Renal cortical epithelial cell (primary cell): ENCODE measurements at places on chromosomes 6 and 20.

DNA sequence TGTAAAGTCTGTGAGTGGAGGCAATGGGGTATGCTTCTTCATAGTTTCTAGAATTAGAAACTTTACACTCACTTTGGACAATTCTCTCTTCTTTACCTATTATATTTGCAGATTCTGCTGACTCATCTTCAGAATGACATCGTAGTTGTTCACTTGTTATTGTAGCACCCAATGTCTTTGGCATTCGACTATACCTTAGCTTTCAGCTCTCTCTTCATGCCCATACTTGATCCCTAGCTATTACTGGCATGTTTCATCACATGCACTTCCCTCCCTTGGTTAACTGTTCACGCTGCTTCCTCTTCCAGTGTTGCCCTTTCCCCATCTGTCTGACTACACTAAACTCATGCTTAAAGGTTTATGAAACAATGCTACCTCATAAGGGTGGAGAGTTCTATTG is 298.1 kb upstream of the TCF21 start:
- peak; percentile 28 for DNase-seq

DNA sequence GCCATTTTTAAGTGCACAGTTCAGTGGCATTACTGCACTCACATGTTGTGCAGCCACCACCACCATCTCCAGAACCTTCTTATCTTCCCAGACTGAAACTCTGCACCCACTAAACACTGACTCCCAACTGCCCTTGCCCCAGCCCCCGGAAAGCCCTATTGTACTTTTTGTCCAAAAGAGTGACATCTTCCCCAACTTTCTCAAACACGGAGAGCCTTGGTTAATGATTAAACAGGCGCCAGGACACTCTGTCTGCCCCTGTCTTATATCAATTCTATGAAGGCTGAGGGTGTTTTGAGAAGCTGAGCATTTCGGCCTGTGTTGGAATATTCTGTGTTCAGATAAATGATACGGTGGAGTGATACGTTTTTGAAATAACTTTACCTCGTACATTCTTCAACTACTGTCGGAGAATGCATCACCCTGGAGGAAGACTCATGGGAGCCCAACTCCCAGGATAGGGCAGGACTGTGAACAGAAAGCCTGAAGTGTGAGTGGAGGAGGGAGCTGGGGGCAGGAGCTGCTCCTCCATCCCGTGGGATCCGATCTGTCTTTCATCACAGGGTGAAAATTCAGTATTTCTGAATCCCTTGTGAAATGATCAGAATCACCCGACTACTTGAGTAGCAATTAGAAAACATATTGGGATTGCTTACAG is 68.7 kb upstream of the FOXC1 start:
- peak; percentile 10 for DNase-seq

DNA sequence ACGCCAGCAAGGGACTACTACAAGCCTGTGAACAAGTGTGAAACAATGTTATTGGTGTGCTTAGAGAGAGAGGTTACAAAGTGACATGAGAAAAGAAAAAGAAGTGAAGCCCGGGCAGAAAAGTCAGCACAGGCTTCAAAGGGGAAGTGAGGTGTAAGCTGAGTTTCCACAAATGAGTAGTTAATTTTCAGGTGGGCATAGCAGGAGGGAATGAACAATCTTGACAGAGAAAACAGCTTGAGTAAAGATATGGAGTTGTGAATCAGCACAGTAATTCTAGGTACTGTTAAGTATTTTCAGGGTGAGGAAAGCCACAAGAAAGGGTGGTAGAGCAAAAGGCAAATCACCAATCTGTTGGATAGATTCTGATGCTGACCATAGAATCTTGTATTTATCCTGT is 4.3 kb downstream of the KCNQ5 start:
- DNase-seq, result no peak

DNA sequence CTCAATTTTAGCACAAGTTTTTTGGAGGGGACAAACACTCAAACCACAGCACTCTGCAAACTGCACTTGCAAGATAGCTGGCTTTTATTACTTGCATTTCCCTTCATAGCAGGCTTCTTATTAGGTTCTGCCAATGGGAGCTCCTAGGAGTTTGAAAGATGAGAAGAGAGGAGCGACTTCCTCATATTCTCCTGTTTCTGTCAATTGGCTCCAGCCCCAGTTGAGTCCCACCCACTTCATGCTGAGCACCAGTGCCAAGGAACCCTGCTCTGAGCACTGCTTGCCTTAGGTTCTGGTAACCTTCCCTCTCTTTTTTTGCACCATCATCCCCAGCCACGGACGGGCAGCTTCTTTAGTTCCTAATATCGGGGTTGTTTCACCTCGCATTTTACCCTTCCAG is 67.9 kb downstream of the PSMB1 start:
- DNase-seq, result no peak

GRCh38 chr6:4936681-4937041 is 67.2 kb downstream of the RPP40 start:
- peak; percentile 71 for DNase-seq

GRCh38 chr6:84667252-84668213 is 96.9 kb downstream of the TBX18 start:
- DNase-seq, result no peak

DNA sequence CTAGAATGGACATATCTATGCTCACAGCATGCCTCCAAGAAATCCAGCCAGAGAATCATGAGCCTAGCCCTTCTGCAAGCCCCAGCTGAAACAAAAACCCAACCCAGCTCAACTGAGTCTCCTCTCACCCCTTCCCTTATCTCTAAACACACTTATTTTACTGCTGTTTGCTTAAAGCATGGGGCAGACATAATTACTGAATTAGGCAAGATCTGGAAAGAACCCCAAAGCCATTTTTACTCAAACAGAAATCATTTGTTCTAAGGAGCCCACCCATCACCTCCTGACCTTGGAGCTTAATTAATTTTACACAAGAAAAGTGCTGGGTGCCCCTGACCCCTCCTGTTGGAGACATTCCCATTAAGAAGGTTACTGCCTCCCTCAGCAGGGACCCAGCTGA is 291.6 kb downstream of the MAFB start:
- DNase-seq, result no peak

GRCh38 chr6:1584996-1585668 is 24.6 kb upstream of the FOXC1 start:
- no peak for DNase-seq

DNA sequence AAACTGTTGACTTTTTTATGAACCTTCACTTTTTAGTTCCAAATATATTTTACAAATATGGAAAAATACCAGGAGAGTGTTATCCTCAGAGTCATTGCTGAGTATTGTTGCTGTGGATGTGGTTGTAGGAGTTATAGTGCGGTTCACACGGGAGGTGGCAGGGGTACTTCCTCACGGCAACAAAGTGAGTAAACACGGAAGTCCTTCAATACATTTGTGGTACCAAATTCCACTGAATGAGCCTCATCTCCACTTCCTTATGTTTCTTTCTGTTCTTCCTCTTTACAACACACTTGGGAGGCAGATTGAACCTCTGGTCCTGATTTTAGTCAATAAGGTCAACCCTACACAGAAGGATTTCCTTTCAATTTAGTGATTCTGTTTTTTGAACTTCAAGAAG is 371.8 kb downstream of the BTBD3 start:
- no peak for DNase-seq

DNA sequence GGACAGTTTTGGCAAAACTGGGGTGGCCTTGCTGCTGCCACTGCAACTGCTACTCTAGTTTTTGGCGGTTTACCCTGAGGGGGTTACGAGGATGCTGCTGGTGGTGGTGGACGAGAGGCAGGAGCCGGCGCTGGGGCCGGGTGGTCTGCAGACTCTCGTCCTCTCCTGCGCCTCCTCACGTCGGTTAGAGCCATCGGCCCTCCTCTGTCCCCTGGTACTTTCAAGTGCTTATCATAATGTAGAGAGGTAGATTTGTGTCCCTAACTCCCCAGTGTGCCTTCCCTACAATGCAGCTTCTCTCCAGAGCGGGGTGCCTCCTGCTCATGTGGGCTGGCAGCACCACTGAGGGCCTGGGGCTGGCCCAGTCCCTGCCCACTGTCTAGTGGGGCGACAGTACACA is 25.9 kb downstream of the PNLDC1 start:
- DNase-seq, result no peak

DNA sequence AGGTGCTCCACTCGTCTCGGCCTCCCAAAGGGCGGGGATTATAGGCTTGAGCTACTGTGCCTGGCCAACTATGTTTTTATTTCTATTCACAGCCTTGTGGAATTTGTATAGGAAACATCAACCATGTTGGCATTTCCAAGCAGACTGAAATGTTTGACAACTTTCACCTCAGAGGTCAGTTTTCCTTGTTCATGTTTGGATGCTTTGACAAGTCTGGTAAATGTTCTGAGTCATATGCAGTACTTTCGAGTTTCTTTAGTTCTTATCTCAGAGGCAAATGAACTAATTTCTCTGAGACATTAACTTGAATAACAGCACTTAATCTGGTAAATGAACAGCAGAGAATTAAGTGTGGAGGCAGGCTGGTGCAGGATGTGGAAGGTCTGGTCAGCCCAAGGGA is 373.4 kb upstream of the SYNCRIP start:
- DNase-seq, result peak; percentile 31

DNA sequence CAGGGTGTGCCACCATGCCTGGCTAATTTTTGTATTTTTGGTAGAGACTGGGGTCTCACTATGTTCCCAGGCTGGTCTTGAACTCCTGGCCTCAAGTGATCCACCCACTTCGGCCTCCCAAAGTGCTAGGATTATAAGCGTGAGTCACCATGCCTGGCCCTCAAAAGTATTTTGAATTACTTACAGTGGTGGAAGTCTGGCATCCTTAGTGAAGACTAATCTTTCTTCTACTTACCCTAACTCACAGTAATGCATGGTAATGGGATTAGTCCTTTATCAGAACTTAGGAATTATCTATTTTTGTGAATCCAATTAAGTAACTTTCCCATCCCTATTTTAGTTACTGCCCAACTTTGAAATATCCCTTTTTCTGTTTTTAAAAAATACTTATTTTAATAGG is 3.9 kb downstream of the RWDD1 start:
- DNase-seq, result no peak

GRCh38 chr6:119526561-119527230 is 177.1 kb upstream of the MAN1A1 start:
- DNase-seq, result no peak

- no peak for DNase-seq
Measured at GRCh38 chr6:20301256-20301655, 89.0 kb upstream of the MBOAT1 start.

DNA sequence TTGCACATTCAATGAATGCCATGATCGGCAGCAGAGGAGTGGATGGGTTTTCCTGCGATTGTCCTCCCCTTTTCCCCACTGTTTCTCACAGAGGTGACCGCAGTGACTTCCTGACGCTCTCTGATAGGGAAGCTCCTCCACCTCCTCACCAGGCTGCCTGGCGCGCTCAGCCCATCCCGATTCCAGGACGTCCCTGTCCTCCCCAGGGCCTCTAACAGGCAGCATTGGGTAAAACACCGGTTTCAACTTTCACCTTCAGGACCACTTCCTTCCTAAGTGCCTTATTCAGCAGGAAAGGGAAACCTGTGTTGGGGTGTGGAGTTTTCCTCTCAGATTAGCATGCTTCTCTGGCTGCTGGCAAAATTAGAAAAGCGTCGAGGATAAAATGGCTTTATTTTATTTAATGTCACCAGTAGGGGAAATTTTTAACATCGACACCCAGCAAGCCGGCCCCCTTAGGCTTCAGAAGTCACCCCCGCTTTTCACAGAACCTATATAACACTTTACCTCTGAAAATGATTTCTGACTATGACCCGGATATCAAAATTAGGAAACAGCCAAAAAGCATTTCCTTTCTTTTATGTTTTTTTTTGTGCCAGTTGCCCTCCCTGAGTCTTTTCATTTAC is 570.4 kb upstream of the GJE1 start:
- peak; percentile 27 for DNase-seq

DNA sequence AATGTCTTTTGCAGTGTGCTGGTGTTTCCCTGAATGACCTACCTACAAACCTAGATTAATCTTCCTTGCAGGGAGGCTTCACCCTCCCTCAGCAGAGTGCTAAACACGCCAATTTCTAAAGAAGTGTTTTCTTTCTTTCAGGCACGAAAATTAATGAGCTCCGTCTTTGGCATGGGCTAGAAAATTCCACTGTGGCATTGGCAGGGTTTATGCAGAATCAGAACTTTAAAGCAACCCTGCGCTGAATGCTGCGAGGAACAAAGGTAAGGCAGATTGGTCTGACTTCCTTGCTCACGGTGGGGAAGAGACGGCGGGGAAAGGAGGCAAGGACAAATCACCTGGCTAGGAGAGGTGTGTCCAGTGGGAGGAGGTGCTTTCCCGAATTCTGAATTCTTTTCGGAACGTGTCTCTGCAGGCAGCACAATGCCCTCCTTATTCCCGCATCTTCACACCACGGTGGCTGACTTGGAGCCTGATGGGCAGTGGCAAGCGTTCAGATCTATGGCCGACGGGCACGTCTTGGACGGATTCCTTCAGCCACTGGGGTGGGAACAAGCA is 6.2 kb upstream of the BANF2 start:
- DNase-seq, result no peak

GRCh38 chr6:108463784-108464183 is 96.9 kb upstream of the FOXO3 start:
- no peak for DNase-seq

GRCh38 chr6:153816366-153816765 is 222.7 kb upstream of the OPRM1 start:
- DNase-seq, result peak; percentile 4

DNA sequence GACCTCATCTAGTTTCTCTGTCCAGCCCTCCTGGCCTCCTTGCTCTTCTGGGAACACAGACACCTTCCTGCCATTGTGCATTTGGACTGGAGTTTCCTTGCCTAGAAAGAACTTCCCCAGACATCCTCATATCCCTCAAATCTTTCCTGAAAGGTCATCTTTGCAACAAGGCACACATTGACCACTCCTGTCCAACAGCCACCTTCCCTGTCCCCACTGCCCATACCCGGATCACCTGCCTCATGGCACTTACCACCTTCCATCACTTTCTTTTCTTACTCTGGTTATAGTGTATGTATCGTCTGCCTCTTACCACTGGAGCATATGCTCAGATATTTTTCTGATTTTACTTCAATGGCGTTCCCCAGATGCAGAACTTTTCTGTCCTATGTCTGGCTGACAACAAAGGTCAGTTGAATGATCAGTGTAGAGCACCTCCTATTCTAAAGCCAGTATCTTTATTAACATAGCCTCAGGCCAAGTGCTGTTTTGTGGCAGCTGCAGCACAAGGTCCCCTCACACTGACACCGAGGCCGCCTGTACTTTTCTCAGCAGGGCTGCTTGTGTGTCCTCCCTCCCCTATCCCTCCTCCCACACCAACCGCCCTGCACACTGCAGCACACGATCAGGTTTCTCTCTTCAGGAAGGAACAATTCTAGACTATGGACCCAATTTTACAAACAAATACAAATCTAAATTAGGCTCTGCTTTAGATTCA is 4.1 kb downstream of the HLA-C start:
- DNase-seq, result no peak

DNA sequence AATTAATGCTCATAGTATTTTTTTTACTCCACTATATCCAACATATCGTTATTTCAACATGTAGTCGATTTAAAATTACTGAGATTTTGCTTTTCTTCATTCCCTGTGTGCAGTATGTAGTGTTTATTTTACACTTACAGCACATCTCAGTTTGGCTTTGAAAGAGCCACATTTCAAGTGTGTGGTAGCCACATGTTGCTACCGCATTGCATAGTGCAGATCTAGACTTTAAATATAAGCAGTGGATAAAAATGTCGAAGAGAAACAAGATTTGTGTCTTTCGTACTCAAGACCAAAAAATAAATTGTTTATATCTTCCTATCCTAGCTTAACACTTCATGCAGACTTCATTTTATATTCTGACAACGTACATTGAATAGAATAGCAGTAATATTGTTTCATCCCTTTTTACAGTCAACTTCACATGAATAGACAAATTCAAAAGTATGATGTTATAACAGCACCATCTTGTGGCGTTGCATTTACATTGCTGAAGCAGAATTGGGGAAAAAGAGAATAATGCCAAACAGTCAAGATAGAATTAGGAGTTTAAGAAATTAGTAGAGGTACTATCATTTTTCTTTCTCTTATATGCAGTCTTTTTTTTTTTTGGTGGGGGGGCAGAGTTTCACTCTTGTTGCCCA is 29.9 kb downstream of the FBXO5 start:
- DNase-seq, result peak; percentile 46
